ENCODE measurements at places on chromosomes 4 and X.

DNA sequence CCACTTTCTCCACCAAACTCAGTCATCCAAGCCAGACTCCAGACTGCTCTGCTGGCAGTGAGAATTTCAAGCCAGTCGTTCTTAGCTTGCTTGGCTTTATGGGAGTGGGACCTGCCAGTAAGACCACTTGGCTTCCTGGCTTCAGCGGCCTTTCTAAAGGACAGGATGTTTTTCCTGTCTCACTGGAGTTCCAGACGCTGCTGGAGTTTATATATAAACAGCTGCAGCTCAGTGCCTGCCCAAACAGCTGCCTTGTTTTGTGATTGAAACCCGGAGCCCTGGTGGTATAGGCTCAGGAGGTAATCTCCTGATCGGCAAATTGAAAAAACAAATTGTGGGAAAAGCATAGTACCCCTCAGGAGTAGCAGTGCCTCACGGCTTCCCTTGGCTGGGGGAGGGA, 1165.8 kb upstream of the ADGRL3 start:
- no peaks in the 10 kb centered on the region for H3K27me3 ChIP-seq
- H3K36me3 ChIP-seq = no peaks in the 10 kb centered on the region
- H3K4me1 ChIP-seq = no peaks in the 10 kb centered on the region
- H3K4me3 ChIP-seq = no peak overlapping the region
- DNase-seq = no peak
- H3K27ac ChIP-seq = no peak overlapping the region

GRCh38 chr4:174989791-174990190, 71.6 kb downstream of the ADAM29 start:
- no peak for DNase-seq
- no peak overlapping the region for H3K27ac ChIP-seq
- H3K27me3 ChIP-seq = no peaks in the 10 kb centered on the region
- no peaks in the 10 kb centered on the region for H3K4me1 ChIP-seq
- H3K4me3 ChIP-seq = no peak overlapping the region

- no peak for DNase-seq
- no peaks in the 10 kb centered on the region for H3K27me3 ChIP-seq
- no peaks in the 10 kb centered on the region for H3K4me1 ChIP-seq
- H3K36me3 ChIP-seq = no peaks in the 10 kb centered on the region
- peak overlapping the region; percentile 91 for H3K4me3 ChIP-seq
- H3K27ac ChIP-seq = peak overlapping the region; percentile 98
Observed at GRCh38 chr4:25160714-25161592, 704 bp upstream of the SEPSECS start.

- no peaks in the 10 kb centered on the region for H3K27me3 ChIP-seq
- no peak overlapping the region for H3K4me3 ChIP-seq
- DNase-seq = no peak
- H3K36me3 ChIP-seq = no peaks in the 10 kb centered on the region
- H3K4me1 ChIP-seq = no peaks in the 10 kb centered on the region
- H3K27ac ChIP-seq = no peak overlapping the region
Observed at GRCh38 chrX:84721416-84721815, 219.2 kb upstream of the HDX start.

GRCh38 chr4:40571208-40571607, 58.5 kb downstream of the RBM47 start:
- H3K36me3 ChIP-seq = no peaks in the 10 kb centered on the region
- no peaks in the 10 kb centered on the region for H3K4me1 ChIP-seq
- H3K27ac ChIP-seq = no peak overlapping the region

DNA sequence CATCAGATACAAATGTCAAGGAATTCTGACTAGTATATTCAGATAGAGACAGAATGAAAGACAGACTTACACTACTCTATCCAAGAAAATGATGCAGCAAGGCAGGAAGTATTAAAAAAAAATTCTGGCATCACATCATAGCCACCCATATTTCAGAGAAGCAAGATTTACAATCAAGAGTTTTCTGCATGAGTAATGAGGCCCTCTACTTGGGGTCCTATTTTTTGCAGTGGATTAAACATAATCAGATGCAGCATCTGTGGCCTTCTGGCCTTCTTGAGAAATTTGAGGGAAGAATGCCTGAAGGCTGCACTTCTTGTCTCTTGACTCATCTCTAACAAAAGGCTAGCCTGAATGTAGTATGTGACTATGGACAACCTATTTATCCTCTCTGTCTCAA, 48.2 kb upstream of the SLIT2 start:
- DNase-seq = no peak
- H3K4me1 ChIP-seq = no peaks in the 10 kb centered on the region
- no peak overlapping the region for H3K27ac ChIP-seq
- H3K36me3 ChIP-seq = no peaks in the 10 kb centered on the region
- H3K4me3 ChIP-seq = no peak overlapping the region

DNA sequence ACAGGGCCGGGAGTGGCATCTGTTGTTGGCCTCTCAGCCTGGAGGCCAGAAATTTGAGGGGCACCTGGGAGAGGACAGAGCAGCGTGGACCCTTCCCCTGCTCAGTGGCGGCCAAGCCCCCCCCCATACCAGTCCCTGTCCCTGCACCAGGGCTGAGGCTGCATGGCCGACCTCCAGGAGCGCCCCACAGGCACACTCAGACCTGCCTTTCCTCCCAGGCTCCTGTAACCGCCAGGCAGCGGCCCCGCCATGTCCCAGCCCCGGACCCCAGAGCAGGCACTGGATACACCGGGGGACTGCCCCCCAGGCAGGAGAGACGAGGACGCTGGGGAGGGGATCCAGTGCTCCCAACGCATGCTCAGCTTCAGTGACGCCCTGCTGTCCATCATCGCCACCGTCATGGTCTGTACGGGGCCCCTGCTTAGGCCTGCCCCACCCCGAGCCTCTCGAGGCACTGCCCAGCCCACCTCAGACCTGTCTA, 15.3 kb downstream of the TMEM175 start:
- no peak overlapping the region for H3K27ac ChIP-seq
- DNase-seq = no peak
- no peak overlapping the region for H3K4me3 ChIP-seq
- no peaks in the 10 kb centered on the region for H3K36me3 ChIP-seq
- no peaks in the 10 kb centered on the region for H3K4me1 ChIP-seq

- H3K27ac ChIP-seq = no peak overlapping the region
- H3K36me3 ChIP-seq = no peaks in the 10 kb centered on the region
- H3K27me3 ChIP-seq = peaks cover 5% of the 10 kb centered on the region
- no peak for DNase-seq
Observed at GRCh38 chrX:11470250-11470974, 177.2 kb downstream of the AMELX start.

GRCh38 chr4:121375262-121375661, 5.6 kb downstream of the QRFPR start:
- DNase-seq = no peak
- H3K4me3 ChIP-seq = no peak overlapping the region
- H3K36me3 ChIP-seq = no peaks in the 10 kb centered on the region

GRCh38 chrX:129663171-129663570, 8.4 kb upstream of the APLN start:
- H3K27ac ChIP-seq = no peak overlapping the region
- no peak for DNase-seq
- no peak overlapping the region for H3K4me3 ChIP-seq
- H3K27me3 ChIP-seq = no peaks in the 10 kb centered on the region
- H3K4me1 ChIP-seq = no peaks in the 10 kb centered on the region
- no peaks in the 10 kb centered on the region for H3K36me3 ChIP-seq

DNA sequence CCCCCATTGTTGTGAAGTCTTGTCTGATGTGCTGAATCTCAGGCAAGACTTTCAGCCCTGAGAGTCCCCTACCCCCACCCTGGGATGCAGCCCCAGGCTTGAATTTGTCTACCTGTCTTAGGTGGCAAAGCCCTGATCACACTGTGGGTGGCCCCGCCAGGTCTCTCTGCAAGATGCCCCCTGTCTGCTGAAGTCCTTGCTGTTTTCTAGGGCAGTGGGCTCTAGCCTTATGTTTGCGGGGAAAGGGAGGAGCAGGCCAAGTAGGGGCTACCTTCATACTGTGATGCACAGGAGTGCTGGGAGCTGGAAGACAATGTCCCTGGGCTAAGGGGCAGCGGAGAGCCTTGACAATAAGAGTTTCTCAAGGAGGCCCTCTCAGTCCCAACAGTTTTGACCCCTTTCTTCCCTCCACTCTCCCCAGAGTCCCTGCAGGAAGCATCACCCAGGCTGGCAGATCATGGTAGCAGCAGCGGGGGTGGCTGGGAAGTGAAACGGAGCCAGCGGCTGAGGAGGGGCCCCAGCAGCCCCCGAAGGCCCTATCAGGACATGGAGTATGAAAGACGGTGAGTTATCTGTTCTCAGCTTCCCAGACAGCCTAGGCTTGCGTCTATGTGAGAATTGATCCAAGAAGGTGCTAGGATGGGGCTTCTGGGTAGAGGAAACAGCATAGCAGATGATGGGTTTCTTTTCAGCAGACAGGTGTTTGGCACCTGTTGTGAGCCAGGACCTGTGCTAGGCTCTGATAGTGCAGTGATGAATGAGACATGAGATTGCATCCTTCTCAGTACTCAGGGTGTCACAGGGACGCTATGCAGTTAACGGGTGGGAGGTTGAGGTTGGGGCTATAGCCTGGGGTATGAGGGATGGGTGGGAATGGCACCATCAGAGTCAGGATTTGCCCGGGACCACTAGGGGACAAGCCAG, 2.2 kb downstream of the RBM10 start:
- H3K36me3 ChIP-seq = no peaks in the 10 kb centered on the region
- H3K27ac ChIP-seq = no peak overlapping the region
- DNase-seq = no peak
- no peaks in the 10 kb centered on the region for H3K27me3 ChIP-seq
- no peaks in the 10 kb centered on the region for H3K4me1 ChIP-seq

DNA sequence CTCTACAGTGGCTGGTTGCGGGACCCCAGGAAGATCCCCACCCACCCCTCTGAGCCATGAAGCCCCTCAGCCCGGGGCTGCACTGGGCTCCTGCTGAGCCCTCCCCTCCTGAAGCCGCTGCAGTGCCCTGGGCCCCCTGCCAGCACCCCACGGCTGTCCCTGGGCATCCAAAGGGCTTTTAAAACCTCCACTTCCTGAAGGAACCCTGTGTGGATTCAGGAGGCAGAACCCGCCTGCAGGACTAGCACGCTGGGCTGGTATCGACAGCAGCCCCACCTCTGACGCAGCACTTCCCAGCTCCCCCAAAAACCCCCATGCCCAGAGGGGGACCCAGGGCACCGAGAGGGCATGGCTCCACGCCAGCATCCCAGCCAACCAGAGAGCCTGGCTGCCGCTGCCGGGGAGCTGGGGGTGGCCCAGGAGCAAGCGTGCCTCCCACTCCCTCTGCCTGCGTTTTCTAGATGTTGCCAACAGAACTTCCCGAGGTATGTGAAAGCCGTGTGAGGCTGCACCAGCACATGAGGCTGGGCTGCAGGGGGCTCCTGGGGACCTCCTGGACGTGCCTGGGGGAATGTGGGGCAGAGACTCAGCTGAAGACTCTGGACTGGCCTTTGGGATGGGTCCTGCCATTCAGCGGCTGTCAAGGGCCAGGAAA, 6.3 kb downstream of the MXD4 start:
- H3K36me3 ChIP-seq = peaks cover under 1% of the 10 kb centered on the region
- H3K27me3 ChIP-seq = no peaks in the 10 kb centered on the region
- DNase-seq = peak; percentile 51

DNA sequence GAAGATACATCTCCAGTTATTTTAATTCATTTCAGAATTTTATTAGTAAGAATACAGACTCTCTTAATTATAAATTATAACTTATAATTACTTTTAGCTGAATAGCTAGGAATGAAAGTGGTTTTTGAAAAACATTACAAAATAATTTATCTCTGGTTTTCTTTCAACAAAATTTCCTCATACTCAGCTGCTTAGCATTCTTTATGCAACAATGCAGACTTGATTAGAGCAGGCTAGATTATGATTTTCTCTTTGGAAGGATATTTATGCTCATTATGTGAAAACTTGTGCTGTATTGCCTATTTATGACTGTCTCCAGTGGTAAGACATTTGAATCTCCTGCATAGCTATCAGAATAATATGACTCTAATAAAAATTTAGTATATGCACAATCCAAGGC, 2023.7 kb downstream of the C4orf33 start:
- H3K27ac ChIP-seq = no peak overlapping the region
- no peaks in the 10 kb centered on the region for H3K4me1 ChIP-seq
- H3K36me3 ChIP-seq = no peaks in the 10 kb centered on the region
- H3K4me3 ChIP-seq = no peak overlapping the region

DNA sequence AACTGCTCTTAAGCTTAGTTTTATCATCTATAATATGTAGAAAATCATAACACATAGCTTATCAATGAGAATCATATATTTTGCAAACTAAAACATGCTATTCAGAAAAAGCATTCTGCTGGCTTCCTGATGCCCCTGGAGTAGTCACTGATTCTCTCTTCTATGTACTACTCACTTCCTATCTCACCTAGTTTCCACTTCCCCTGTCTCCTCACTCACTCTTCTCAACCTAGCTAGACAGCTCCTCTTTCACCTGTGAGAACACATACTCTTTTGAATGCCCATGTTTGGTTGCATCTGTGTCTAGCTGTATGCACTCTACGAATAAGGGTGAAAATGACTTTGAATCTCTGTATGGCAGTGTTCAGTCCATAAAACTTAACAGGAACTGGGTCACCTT, 9.3 kb downstream of the TMEM144 start:
- H3K4me1 ChIP-seq = no peaks in the 10 kb centered on the region
- no peak for DNase-seq
- H3K27me3 ChIP-seq = no peaks in the 10 kb centered on the region

DNA sequence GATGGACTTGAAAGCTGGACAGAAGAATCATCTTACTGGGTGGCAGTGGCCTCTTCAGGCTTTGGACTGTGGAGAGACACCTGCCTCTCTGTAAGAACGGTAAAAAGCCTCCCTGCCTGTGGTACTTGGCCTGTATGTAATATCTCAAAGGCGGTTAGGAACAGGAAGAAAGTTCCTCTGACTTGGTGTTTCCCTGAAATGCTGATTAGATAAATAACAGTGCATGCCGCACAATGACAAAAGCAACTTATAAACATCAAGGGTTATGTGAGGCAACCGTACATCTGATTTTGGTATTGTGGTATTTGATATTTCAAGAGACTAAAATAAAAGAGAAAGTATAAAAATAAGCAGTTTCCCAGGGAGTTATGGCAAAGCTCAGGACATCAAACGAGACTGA, 92.4 kb upstream of the SORBS2 start:
- no peak overlapping the region for H3K4me3 ChIP-seq
- H3K4me1 ChIP-seq = no peaks in the 10 kb centered on the region
- DNase-seq = no peak
- H3K27me3 ChIP-seq = no peaks in the 10 kb centered on the region
- no peaks in the 10 kb centered on the region for H3K36me3 ChIP-seq

- H3K4me3 ChIP-seq = no peak overlapping the region
- DNase-seq = no peak
- H3K4me1 ChIP-seq = no peaks in the 10 kb centered on the region
- no peaks in the 10 kb centered on the region for H3K27me3 ChIP-seq
- no peak overlapping the region for H3K27ac ChIP-seq
Observed at GRCh38 chr4:7131498-7132031, 60.8 kb upstream of the SORCS2 start.

- no peak overlapping the region for H3K27ac ChIP-seq
- H3K27me3 ChIP-seq = peaks cover 4% of the 10 kb centered on the region
- no peaks in the 10 kb centered on the region for H3K4me1 ChIP-seq
- peak; percentile 55 for DNase-seq
- no peak overlapping the region for H3K4me3 ChIP-seq
Observed at GRCh38 chr4:1055721-1056590, 44.5 kb downstream of the FGFRL1 start.

GRCh38 chrX:28022371-28022770, 41.1 kb upstream of the DCAF8L1 start:
- H3K27me3 ChIP-seq = no peaks in the 10 kb centered on the region
- H3K27ac ChIP-seq = no peak overlapping the region
- H3K36me3 ChIP-seq = no peaks in the 10 kb centered on the region
- H3K4me1 ChIP-seq = no peaks in the 10 kb centered on the region
- no peak for DNase-seq
- H3K4me3 ChIP-seq = no peak overlapping the region

All from right lobe of liver (tissue), 6 donors.